ENCODE measurements at places on chromosomes 1 and 21. TPM values are rescaled to one million over a fixed set of nuclear protein-coding genes. Genes with fewer than 3 reads are reported as not detected.

DNA sequence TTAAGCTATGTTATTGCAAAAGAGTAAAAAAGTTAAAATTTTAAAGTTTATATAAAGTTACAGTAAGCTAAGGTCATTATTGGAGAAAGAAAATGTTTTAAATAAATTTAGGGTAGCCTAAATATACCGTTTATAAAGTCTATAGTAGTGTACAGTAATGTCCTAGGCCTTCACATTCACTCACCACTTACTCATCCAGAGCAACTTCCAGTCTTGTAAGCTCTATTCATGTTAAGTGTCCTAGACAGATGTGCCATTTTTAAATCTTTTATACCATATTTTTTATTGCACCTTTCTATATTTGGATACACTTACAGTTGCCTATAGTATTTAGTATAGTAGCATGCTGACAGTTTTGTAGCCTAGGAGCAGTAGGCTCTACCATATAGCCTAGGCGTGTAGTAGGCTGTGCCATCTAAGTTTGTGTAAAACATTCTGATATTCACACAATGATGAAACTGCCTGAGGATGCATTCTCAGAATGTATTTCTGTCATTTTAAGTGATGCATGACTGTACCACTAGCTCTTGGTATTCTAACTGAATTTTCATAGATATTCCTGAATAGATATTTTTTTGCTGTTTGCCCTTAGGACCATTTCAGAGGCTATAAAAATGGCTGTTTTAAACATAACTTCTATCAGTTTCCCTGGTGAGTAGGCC is 26.8 kb downstream of the PPP2R5A start:
- DNase-seq, result no peak

Gene ESRRG
- 1.3 TPM for polyA plus RNA-seq

DNA sequence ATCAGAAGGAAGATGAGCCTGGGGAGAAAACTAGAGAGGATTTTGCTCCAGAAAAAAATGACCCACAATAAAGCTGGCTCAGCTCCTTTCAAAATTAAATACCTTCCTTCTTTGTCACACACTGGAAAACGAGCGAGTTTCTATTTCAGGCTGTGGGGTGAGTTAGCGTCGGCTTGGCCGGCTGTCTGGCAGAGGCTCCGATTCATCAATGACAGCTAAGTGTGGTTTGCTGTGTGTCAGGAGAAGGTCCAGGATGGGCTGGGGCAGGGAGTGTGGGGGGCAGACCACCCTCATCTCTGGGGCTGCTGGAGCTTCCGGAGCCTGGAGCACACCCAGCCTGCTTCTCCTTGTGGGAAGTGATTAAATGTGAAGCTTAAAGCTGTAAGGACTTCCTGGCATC is 120.2 kb downstream of the ETS2 start:
- DNase-seq, result peak; percentile 89

DNA sequence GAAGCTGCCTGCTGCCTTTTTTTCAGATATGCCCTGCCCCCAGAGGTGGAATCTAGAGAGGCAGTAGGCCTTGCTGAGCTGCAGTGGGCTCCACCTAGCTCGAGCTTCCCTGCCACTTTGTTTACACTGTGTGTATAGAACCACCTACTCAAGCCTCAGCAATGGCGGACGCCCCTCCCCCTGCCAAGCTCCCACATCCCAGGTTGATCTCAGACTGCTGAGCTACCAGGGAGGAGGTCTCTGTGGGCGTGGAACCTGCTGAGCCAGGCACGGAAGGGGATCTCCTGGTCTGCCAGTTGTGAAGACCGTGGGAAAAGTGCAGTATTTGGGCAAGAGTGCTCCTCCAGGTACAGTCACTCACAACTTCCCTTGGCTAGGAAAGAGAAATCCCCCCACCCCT is 65.1 kb downstream of the MSH4 start:
- DNase-seq, result no peak

Gene CD1B
- polyA plus RNA-seq, result not detected

DNA sequence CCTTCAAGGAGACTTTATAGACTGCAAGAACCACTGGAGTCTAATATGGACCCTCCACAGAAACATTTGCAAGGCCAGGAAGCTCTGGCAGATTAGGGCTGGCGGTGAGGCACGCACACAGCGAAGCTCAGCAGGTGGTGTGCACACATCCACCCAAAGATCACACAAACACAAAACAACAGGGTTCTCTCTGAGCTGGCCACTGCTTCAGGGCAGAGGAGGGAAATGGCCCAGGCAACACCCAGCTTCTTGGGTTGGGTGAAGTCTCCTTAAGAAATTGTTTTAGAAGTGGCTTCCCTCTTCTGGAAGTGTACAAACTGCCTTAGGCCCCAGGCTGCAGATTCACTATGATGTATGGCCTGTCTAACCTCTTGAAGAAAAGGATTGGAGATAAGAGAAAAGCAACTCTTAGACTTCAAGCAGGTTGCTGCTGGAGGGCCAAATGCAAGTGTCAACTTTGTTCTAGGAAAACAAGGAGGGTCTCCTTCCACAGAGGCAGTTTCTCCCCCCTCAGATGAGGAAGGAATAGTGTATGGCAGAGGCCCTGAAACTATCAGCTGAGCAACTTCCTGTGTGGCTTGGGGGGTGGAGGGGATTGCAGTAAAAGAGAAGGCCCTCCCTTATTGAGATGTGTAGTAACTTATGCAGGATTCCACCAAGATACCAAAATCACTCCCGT is 2.0 kb downstream of the RCSD1 start:
- DNase-seq, result no peak

GRCh38 chr1:228938537-228938901 is 203.2 kb downstream of the RHOU start:
- no peak for DNase-seq

Measured in aorta (tissue), 5 donors.